ENCODE measurements at places on chromosomes 1 and 21.
A peak's percentile ranks its signal among the peaks of the same experiment; 100 is the strongest.

DNA sequence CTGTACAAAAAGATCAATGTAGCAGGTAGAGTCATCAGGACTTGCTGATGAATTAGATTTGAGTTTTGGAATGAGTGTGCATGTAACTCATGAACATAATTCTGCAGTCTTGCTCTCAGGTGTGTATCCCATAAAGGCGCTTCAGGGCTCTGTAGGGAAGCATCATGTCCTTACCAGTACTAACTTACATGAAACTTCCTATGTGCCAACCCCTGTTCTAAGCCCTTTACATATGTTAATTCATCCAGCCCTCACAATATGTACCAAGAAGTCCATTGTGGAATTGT lies 2.1 kb upstream of the FCRLB start:
- no peak for DNase-seq

DNA sequence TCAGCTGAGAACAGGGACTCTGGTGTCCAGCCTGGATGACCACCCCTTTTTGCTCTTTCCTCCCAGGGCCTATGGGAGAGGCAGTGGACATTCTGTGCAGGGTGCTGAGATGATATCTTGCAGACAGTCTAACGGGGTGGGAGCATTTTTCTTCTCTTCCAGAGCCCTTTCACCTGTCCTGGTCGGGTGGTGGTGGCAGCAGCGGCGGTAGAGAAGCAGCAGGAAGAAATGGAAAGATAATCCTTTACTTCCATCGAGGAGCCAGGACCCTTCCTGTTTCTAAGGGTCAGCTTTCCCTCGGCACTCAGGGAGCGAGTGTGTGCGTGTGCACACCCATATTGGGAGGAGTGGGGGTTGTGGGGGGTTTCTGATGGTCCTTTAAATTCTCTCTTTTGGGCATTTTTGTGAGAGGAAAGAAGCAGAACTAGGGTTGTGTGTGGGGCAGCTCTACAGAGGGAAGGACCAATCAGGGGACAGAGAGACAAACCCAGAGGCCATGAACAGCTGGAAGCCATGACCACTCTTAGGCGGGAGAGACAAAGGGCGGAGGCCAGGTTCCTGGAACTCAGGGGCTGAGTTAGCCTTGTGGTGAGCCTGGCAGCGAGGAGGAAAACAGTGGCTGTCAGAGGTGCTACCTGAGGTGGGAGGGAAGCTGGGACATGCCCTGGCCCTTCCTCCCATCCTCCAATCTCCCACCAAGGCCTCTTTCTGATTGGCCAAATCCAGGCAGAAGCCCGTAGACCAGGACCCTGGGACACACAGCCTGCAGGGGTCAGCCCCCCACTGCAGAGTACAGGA lies 31.2 kb upstream of the CSF3R start:
- no peak for DNase-seq

- DNase-seq: no peak
Measured at GRCh38 chr1:6506210-6507036, 15.0 kb upstream of the PLEKHG5 start.

GRCh38 chr1:218433744-218434143 lies 88.6 kb downstream of the TGFB2 start:
- DNase-seq: peak; percentile 64

DNA sequence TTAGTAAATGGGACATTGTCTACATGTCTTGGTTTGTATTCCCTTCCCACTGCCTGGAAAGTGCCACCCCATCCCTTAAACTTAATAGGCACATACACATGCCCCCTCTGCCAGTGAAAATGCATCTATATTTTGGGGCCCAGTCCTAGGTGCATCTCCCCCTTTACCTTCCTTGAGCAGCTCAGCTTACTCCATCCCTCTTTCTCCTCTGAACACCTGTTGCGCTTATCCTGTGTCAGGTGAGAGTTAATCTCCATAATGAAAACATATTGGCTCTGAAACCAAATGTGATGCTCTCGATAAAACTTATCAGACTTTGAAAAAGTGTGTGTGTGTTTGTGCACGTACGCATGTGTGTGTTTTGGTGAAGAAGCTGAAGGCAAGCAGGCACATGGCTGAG lies 15.4 kb upstream of the SUCO start:
- no peak for DNase-seq

- no peak for DNase-seq
Measured at GRCh38 chr1:1130206-1131120, 14.6 kb upstream of the C1orf159 start.

DNA sequence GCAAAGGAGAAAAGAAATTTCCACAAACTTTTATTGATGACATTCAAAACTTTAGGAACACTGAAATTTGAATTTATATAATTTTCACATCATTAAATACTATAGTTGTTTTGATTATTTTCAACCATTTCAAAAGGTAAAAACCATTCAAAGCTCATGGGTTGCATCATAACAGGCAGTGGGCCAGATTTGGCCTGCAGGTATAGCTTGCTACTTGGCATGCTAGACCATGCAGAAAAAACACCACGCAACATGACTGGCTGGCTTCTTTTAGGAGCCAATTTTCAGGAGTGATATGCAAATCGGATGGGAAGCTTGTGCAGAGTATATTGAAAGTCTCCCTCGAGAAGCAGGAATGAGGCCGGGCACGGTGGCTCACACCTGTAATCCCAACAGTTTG lies 144.8 kb downstream of the GLUL start:
- no peak for DNase-seq

GRCh38 chr1:67004176-67004575 lies 49.8 kb downstream of the SLC35D1 start:
- peak; percentile 54 for DNase-seq

DNA sequence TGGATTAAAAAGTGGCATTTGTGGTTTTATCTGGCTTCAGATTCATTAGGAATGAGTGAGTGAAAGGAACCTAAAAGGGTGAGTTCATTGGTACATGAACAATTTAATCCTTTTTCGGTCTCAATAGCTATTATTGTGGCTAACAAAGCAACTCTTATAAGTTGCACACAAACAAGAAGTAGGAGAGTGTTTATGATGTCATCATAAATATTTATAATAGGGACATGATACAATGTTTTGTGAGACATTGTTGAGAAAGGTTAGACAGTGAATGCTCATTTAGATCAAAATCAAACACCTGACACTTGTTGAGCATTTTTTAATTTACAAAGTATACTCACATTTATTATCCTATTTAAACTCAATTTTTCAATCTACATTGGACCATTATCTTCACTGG lies 363.4 kb downstream of the PDE4B start:
- no peak for DNase-seq

GRCh38 chr1:112937070-112937469 lies 18.9 kb downstream of the SLC16A1 start:
- DNase-seq: peak; percentile 19

DNA sequence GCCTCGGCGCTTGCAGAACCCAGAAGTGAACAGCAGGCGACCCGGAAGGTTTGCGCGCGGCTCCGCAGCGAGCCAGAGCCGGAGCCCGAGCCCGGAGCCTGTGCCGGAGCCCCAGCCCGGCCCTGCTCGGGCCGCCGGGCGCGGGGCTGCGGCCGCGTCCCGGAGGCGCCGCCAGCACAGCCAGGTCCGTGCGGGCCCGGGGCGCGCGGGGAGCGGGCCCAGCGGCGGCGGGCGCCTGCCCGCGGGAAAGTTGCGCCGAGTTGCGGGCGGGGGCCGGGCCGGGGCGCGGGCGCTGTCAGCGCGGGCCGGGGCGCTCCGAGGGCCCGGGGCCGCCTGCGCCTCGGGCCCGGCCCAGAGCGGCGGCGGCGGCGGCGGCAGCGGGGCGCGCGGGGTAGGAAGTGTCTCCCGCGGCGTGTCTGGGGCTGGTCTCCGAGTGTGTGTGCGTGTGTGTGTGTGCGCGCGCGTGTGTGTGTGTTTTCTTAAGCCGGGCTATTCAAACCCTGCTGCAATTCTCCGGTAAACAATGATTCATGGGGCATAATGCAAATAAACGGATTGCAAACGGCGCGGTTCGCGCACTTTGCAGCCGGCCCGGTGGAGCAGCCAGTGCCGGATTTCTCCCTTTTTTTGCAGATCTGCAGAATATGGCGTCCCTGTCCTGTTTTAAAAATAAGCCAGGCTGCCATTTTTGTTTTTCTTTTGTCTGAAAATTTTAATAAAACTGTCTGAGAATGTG lies at the start of gene ZNF362:
ZNF362 (plus strand) TSS at position 22 of the 736 bp plus-strand sequence. CDS start 14,083 bp downstream, outside the sequence.
- peak; percentile 84 for DNase-seq

GRCh38 chr1:214538496-214538895 lies 12.9 kb downstream of the PTPN14 start:
- DNase-seq: no peak

- DNase-seq: peak; percentile 76
Measured at GRCh38 chr1:174769961-174770549, 229.7 kb upstream of the CACYBP start.

DNA sequence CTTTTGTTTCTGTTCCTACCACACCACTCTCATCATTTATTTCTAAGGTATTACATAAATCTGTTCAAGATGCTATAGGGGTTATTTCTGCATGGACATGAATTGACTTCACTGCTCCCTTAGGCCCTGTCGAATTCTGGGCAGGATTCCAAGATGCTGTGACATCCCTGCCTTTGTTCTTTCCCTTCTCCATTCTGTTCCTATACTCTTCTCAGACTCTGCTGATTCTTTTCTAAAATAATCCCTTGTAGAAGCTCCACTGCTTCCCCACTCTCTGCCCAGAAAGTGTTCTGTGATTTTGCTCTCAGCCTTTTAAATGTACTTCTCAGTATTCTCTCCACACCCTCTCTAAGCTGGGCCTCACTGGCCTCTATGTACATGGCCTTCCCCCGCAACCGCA lies 99.2 kb downstream of the PHTF1 start:
- no peak for DNase-seq

DNA sequence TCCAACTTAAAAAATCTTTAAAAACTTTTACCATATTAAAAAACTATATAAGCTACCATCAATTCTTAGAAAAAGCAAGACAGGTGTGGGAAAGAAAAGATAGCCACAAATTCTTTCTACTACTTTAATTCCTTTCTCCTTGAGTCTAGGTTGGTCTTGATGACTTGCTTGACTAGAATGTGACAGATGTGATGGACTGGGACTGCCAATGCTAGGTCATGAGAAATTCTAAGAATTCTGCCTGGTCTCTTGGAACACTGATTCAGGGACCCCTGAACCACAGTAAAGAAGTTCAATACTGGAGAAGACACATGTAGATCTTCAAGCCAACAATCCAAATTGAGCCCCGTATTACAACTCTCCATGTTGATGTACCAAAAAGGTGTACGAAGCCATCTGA lies 326.6 kb upstream of the B3GALT2 start:
- no peak for DNase-seq

- no peak for DNase-seq
Measured at GRCh38 chr1:20705203-20705755, 12.5 kb downstream of the KIF17 start.

DNA sequence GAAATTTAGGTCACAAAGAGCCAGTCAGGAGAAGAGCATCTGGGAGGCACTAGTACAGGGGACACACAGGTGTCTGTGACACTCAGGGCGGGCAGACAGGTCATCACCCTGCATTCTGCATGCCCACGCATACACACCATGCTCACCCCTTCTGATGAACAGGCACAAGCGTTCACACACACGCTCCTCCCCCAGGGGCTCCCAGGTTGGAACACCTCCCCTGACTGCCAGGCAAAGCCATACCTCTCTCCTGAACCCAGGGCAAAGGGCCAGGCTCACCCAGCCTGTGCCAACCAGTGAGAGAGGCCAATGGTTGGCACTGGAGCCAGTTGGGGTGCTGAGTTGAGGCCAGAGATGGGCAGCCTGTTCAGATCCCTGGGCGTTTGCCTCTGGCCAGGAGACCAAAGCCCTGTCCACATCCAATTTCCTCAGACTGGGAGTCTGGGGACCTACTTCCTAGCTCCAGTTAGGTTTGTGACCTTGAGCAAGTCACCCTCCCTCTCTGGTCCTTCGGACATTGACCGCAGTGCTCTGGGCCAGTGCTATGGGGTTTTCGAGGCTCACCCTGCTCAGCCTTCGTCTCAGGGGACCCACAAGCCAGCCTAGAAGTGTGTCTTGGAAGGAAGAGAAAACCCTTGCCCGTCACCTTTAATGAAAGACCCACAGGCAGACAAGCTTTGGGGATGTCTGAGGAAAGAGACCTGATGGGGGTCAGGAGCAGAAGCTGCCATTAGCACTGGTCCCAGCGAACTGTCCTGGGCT lies 5.8 kb upstream of the LAD1 start:
- no peak for DNase-seq

- no peak for DNase-seq
Measured at GRCh38 chr1:163737261-163737660, 415.5 kb downstream of the NUF2 start.

- DNase-seq: peak; percentile 42
Measured at GRCh38 chr1:231934797-231935196, 308.2 kb downstream of the DISC1 start.

GRCh38 chr1:100882698-100883097 lies 11.9 kb downstream of the EXTL2 start:
- DNase-seq: peak; percentile 28

DNA sequence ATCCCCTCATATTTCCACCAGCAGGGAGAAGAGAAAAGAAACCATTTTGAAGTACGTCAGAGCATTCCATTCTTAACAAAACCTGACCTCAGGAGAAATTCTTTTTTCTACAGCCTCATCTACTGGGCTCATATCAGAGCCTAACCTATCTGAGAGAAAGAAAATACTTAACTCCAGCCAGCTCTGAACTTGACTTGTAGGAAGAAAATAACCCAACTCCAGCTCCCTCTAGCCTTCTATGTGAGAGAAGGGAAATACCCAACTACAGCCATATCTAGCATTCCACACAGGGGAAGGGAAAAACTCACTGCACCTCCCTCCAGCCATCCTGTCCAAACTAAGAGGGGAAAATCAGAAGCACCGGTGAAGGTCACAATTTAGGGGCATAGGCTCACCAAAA lies 57.7 kb downstream of the SPATA6 start:
- DNase-seq: peak; percentile 66

DNA sequence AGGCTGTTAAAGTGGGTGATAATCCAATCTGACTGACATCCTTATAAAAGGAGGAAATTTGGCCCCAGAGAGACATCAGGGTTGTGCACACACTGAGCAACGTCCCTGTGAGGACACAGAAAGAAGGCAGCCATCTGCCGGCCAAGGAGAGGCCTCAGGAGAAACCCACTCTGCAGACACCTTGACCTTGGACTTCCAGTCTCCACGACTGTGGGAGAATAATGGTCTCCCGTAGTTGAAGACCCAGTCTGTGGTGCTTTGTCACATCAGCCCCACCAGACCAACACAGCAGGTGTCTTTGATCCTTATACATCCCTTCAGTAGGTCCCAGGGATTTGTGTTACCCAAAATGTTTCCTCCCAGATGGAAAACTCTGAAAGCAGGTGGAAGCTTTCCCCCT lies 4.2 kb upstream of the DNAJC28 start:
- DNase-seq: no peak
